ENCODE measurements at places on chromosomes 7 and 10.

- peak; percentile 30 for DNase-seq
Observed at GRCh38 chr7:14691597-14692203, 210.9 kb downstream of the DGKB start.

GRCh38 chr7:8387551-8388256 is 45.7 kb upstream of the NXPH1 start:
- DNase-seq: no peak

- no peak for DNase-seq
Observed at GRCh38 chr10:6242089-6242488, 39.4 kb downstream of the PFKFB3 start.

DNA sequence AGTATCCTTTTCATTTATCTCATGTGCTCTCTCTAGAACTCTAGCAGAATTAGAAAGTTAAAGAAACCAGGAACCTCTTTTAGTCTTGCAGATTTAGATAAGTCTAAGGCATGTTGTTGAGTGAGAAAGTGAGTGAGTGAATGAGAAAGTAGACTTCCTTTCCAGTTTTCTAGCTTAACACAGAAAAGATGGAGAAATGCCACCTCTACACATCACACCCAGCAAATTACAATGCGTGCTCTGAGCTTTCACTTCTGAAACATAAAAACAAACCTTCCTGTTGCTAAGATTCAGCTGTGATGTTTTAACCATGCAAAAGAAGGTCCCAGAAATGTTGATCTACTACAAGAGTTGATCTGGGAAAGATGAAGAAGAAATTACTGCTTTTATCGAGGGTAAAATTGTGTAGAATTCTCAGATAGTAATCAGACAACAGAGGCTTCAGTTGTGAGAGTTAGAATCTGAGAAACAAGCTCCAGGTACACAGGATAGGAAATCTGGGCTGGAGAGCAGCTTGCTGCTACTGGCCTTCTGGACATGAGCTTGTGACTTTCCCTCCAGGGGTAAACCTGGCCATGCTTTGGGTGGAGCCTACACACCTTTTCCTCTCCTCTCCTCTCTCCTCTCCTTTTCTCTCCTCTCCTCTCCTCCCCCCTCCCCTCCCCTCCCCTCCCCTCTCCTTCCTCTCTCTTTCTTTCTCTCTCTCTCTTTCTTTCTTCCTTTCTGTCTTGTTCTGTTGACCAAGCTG is 4.6 kb downstream of the CYP3A5 start:
- no peak for DNase-seq

DNA sequence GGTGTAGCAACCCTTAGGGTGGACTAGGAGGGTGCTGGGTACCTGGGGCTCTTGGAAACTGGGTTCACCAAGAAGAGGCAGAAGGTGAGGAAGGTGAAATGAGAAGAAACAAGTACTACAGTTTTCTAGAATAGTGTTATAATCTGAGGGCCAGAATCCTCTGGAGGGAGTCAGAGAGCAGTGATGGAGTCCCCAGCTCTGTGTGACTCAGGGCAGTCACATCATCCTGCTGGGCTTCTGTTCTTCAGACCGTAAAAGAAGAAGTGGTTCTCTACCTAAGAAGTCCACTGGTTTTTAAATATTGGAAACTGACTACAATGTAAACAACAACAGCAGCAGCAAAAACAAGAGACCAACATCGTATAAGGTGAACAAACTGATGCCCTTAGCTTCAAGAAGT is 197.3 kb downstream of the PRPF18 start:
- no peak for DNase-seq

GRCh38 chr10:77576007-77576367 is 61.6 kb downstream of the KCNMA1 start:
- no peak for DNase-seq

DNA sequence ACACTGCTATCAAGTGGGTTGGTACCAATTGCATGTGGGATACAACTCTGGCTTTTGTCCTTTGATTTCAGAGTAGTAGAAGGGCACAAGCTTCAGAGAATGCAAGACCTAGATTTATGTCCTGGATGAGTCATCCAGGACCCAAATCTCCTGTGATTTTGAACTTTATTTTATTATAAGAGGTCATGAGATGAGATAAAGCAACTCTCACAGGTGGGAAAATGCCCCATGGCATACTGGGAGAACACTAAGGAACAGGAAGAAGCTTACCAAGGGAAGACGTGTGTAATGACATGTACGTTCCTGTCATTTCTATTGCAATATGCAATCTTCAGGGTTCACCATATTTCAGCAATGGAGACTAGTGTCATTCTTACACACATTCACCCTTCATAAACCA is 966 bp downstream of the MALRD1 start:
- no peak for DNase-seq

DNA sequence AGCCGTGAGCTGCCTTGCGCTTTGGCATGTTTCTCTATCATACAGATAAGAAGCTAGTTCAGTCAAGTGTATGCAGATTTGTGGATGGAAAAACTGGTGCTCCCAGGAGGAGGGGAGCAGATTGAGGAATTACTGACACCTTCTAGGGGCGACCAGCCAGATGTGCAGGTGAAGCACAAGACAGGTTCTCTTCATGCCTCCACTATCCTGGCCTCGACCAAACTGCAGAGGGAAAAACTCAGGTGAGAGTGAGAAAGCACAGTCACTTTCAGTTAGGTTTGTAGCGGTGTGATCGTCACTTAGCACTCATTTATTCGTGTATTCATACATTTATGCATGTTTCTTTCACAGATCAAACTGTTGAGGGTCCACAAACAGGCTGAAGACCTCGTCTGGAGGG is 600 bp upstream of the DBNL start:
- no peak for DNase-seq

GRCh38 chr7:76514926-76515771 is 4.8 kb downstream of the UPK3B start:
- DNase-seq: no peak

DNA sequence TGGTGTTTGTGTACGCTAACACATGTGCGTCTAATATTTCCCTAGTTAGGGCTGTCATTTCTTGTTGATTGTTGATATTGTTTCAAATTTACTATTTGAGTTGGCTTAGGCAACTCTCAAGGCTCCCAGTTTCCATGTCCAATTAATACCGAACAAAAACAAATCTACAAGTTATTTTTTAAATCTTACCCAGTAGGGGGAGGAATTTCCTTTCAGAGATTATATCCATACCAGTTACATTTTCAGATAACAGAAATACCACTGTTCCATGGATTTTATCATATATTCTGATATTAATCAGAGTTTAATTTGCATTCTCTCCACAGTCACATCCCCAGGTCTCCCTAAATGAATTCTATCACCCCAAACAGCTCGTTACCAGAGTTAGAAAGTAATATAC is 7.2 kb upstream of the AKR1B10 start:
- DNase-seq: no peak

DNA sequence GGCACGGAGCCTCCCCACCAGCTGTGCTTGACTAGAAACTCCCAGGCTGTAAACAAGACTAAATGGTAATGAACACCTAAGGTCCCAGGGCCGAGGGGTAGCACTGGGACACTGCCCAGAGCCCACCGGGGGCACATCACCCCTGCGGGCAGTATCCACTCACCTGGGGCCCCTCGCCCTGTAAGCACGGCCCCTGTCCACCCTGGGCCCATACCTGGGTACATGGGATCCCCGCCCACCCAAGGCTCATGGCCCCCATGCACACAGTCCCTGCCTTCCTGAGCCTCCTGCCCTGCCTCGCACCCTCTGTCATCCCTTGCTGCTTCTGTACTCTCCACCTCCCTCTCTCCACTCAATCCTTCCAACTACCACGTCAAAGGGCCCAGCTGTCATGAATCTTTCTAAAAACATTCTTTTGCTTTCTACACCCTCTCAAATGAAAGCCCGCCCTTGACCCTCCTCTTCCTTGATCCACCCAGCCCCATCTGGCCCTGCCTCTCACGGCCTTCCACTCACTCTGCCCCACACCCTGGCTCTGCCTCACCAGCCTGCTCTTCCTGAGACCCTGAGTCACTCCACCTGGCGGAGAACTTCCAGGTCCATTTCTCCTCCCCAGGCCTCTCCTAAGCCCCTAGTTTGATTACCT is 173.1 kb downstream of the PARD3 start:
- DNase-seq: no peak

- DNase-seq: no peak
Observed at GRCh38 chr10:35855155-35855947, 213.3 kb upstream of the FZD8 start.

GRCh38 chr10:4136121-4136520 is 351.1 kb upstream of the KLF6 start:
- DNase-seq: no peak
